ENCODE measurements at places on chromosomes 7 and 10. TPM values are rescaled to one million over a fixed set of nuclear protein-coding genes. Genes with fewer than 3 reads are reported as not detected.

Gene CPA5
- not detected for total RNA-seq

Gene SFTPD
- 0.42 TPM for total RNA-seq

Gene CPVL
- total RNA-seq = not detected

Gene CHN2
- not detected for total RNA-seq

Gene R3HCC1L
- total RNA-seq = 10.2 TPM

Gene CRYGN
- total RNA-seq = not detected
